ENCODE measurements at places on chromosomes 2 and 18.

DNA sequence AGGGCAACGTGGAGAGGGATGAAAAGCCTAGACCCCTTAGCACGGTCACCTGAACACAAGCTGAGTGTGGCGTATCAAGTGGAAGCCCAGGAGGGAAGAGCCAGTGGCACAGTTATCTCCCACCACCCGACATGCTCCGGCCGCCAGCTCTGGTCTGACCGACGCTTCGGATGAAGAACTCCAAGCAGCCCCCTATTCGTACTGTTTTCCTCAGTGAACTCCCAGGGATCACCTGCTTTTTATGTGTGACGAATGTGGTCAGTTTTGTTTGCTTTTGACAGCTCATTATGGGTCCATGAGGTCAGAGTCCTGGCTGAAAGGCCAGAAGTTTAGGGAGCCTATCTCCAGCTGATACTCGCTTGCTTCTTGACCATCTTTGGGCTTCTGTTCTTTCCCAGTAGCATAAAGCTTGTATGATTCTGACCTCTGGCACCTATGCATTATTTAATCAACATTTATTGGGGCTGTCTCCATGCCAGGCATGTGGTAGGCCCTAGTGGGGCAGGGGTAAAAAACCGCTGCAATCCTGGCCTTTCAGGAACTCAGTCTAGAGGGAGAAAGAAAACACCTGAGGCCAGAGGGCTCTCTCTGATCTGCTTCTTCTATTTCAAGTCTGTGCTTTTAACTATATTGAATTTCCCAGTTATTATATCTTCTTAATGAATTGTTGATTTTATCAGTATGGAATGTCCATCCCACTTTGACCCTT is 33.0 kb upstream of the MRPL33 start:
- no peak for DNase-seq

DNA sequence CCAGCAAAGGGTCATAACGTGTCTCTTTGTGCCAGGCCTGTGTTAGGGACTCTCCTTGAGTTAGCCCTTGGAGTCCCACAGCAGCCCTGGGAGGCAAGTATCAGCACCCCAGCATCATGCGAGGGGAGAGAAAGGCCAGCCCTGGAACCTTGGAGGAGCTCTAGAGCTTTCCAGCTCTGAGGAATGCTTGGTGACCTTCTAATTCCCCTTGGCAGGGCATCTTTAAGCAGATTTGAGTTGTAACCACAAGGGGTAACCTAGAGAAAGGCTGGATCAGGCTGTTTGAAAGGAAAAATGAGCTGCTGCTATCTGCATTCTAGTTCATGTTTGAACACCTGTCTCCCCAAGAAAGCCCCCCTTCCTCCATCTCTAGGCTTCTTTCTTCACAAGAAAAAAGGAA is 23.8 kb upstream of the ODC1 start:
- DNase-seq: peak; percentile 13

DNA sequence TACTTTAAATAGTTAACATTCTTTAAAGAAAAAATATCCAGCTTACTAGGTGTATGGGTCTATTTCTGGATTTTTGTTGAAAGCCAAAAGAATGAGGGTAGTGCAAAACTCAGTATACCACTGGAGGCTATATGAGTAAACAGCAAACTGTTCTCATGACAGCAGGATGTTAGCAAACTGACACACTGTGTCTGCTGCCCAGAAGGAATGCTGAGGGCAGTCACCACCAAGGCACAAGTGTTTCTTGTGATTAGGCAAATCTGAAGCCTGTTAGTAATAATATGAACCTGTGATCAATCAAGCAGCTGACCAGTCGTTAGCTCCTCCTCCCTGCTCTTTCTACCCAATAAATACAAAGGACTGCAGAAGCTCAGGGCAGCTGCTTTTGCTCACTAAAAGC is 50.5 kb upstream of the SULT1C3 start:
- no peak for DNase-seq

- DNase-seq: no peak
Observed at GRCh38 chr2:229572507-229573271, 141.7 kb downstream of the DNER start.

DNA sequence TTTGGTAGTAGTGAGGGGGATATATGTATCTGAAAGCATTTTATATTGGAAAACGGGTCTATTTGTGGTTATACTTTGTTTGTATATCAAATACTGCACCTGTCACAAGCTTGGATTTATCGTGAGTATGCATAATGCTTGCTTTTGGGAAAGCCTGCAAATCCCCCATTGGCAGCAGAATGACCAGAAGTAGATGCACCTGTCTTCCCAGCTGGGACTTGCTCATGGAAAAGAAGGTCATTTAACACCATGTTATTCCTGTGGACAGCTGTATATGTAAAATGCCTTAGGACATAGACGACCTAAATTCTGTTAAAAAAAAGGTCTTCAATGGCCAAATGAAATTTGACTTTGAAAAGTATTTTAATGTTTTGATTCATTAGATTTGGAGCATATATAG is 599.4 kb downstream of the XIRP2 start:
- DNase-seq: no peak

GRCh38 chr2:241854342-241855244 is 4.1 kb downstream of the PDCD1 start:
- no peak for DNase-seq

GRCh38 chr2:159584796-159585195 is 31.6 kb downstream of the BAZ2B start:
- no peak for DNase-seq

DNA sequence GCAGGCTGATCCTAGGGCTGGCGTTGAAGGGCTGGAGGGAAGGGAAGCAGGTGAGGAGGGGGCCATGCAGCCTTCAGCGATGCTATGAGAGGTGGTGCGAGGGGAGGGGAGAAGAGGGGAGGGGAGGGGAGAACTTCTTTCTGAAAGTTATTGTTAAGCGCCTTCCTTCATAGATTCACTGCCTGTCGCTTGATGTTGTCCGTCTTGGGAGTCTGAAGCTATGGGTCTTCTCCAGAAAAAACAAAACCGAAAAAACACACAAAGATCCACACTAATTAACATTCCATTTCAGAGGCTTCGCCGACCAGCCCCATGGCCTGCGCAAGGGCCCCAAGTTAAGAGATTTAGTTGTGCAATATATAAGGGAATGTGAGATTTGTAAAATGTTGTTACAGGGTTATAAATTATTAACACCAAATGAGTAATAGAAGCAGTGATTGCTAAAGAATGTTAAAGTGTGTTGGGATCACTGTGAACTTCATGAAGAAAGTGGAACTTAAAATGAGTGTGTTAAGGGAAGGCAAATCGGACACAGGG is 758 bp downstream of the CFAP221 start:
- DNase-seq: no peak

DNA sequence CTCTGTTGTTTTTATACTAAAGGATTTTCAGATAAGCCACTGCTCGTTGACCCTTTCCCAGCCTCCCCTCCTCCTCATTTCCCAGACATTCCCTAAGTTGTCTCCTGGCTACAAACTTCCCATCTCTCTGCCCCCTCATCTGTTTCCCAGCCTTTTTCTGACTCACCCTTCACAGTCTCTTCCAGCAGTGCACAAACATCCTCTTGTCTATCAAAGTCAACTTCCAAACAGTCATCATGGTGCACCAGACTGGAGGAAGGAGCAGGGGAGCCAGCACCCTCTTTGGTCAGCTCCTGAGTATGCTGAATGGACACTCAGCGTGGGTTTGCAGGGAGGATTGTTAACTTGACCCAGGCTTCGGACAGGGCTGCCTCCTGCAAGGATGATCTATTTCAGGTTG is 26.6 kb upstream of the SPRED2 start:
- no peak for DNase-seq

DNA sequence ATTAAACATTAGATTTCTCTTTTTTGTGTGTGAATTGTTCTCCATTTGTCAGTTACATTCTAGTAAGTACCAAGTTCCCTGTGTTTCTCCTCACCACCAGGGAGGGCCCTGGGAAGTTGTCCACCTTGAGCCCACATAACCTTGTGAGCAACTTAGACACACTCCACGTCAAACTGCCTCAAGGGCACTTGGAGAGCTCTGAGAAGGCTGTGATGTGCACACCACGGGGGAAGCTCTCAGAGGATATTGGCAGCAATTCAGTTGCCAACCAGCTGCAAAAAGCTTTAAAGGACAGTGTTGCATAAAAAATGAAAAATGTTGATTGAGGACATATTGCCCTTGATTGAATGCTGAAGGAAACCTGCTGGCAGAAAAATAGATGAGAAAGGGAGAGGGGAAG is 743.6 kb downstream of the RNF144A start:
- DNase-seq: no peak

- DNase-seq: no peak
Observed at GRCh38 chr18:69786427-69786826, 161.2 kb downstream of the CD226 start.

DNA sequence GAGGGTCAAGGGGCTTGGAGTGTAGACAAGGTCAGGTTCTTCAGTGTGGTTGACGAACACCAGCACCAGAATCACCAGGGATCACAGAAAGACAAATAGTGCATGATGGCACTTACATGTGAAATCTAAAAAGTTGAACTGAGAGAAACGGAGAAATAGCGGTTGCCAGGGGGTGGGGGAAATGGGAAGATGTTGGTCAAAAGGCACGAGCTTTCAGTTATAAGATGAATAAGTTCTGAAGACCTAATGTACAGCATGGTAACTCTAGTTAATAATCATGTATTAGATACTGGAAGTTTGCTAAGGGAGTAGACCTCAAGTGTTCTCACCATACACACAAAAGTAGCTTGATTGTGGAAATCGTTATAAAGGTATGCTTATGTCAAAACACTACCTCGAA is 43.7 kb upstream of the DARS1 start:
- no peak for DNase-seq

DNA sequence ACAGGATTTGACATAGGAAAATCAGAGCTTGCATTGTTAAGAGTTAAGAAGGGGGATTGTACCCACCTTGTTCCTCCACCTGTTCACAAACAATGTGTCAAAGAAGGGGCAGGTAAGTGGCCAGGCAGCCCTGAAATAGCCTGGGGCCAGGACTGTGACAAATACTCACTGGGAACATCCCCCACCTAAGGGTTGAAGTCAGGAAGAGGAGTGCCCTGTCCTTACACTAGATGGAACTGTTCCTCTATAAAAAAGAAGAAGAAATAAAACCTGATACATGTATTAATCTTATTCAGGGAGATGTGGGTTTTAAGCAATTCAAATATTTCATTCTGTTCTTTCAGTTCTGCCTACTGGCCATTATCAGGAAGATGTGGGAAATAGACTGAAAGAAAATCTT is 41.9 kb downstream of the TACR1 start:
- DNase-seq: no peak

- peak; percentile 78 for DNase-seq
Observed at GRCh38 chr2:95274291-95275150, at the start of gene PROM2. Gene PROM2, plus strand, starts transcription at chr2:95274449. Its CDS starts 137 bp downstream, at chr2:95274586.

DNA sequence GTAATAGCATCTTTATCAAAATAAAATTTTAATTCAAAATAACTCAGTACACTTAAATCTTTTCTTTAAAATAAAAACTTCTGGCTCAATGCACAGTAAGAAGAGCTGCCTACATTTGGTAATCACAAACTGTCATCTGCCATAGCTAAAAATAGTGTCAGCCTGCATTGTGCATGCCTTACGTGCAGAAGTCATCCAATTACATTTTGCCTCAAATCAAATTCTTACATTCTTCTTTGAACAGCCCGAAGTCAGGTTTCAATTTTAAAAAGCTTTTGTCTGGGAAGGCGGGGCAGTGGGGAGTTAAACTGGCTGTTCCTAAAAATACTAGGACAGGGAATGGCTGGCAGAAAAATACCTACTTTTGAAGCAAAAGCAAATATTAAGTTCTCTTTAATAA is 51.1 kb downstream of the RTN4 start:
- DNase-seq: no peak

DNA sequence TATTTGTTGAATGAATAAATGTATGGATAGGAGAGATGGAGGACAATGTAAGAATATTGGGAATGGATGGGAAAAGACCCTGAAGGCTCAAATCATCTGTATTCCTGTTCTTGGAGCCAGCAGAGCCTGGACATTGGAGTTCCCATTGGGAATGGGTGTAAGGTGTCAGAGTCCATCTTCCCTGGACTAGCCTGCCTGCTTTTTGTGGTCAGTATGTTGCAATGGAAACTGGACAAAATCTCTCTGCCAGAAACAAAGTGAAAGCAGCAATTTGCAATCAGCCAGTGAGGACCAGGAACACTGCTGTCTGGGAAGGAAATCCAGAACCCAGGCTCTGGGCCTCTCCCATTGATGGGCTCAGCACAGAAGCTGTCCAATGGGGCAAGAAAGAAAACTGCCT is 83.5 kb upstream of the SKOR2 start:
- no peak for DNase-seq

All from suprapubic skin (tissue), 4 donors.